Activated CD4-positive, alpha-beta T cell treated with anti-CD3 and anti-CD28 coated beads for 1 hour (primary cell): ENCODE measurements at places on chromosomes 6 and 20.

DNA sequence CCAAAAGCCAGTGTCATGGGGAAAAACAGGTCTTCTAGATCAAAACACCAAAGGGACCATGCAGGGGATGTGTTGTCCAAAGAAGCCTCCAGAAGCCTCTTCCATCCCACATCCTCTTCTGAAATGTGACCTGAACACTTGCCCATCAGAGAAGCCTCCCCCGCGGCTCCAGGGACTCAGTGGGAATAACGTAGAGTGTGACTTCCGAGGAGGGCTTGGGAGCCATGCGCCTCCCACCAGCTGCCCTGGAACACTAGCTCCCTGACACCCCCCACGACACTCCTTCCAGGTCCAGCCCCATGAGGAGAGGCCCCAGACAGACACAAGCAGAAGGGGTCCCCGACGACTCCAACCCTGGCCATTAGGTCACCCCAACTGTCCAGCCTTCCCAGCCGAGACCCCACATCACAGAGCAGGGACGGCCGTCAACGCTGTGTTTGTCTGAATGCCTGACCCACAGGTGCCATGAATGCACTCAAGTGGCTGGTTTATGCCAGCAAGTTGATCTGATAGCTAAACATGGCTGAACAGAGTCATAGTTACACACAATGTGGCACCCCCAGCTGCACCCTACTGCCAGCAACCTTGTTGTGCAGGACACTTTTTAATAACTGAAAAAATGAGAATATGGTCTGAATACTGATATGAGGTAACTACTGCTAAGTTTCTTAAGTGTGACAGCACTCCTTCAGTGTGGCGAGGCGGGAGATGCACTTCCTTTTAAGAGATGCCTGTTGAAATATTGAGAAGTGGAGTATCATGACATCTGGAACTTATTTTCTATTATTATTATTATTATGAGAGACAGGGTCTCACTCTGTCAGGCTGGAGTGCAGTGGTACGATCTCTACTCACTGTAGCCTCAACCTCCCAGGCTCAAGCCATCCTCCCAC lies 58.0 kb downstream of the GINS1 start:
- DNase-seq = no peak

DNA sequence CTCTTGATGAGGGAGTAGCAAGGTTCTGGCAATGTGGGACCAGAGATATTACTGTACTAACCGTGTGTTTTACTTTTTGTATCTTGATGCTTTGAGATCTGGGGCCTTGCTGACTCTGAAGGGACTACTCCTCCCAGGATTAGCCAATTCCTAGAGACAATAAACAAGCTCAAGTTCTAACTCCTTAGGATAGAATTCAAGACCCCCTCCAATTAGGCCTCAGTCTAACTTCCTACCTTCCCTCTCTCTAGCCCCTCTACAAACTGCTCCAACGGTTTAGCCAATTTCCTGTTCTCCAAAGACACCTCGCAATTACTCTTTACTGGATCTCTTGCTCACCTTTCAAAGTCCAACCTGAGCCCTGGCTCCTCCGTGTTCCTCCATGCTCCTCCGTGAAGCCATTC lies 158.7 kb upstream of the JARID2 start:
- no peak for DNase-seq

- DNase-seq = no peak
Measured at GRCh38 chr20:38116409-38117165, 48.5 kb downstream of the TGM2 start.

DNA sequence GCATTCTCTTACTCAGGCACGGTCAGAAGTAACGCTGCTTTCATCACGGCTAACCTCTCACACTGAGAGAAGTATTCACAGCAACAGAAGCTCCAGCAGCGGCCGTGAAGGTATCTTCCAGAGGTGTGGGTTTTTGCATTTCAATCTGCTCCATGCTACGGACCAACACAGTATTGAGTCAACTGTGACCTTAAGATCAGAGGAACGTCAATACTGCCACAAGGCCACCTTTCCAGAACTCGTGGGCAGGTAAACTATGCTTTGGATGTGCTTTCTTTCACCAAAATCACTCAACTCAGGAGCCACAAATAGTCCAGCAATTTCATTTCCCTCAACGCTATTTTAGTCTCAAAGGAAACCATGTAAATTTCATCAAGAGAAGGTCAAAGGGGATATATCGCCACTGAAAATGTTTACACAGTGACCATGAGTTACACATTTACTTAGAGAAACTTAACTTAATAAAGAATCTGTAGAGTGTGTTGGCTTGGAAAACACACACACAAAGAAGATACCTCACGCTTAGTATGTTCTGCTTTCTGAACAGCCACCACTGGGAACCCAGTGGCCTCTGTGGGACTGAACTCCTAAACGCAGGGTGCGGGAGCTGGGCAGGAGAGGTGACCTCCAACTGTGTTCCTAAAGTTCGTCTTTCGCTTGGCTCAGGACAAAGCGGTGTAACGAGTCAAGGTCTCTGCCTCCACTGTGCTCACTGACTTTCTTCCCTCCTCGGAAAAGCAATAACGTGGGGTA lies 27.9 kb downstream of the TXNDC5 start:
- DNase-seq = no peak

DNA sequence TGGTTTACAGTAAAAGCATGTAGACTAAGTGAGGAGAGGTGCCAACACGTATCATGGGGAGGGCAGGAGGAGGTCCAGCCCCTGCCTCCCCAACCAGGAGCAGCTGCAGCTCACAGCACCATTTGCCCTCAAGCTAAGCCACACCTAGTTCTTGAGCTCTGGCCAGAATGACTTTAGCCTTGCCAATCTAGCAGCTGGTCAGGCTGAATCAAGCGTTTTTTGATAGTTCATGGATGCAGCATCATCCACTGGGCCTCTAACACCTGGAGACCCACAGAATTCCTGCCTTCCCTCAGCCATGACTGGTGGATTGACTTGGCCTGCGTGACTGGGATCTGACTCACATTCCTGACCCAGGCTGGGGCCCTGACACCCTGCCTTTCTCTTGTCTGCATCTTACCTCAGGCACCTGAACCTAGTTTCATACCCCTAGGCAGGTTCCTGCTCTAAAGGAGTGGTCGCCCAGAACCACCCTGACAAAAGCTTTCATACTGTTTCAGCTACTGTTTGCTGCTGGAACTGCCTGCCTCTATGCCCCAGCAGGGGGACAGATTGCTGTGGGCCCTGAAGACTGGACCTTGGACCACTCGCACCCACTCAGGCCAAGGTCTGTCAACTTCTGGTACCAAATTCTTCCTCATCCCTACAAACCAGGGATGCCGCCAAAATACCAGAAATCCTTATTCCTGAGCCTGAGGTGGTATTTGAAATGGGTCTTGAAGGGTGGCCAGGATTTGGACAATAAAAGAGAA lies 122.3 kb downstream of the QRSL1 start:
- no peak for DNase-seq

DNA sequence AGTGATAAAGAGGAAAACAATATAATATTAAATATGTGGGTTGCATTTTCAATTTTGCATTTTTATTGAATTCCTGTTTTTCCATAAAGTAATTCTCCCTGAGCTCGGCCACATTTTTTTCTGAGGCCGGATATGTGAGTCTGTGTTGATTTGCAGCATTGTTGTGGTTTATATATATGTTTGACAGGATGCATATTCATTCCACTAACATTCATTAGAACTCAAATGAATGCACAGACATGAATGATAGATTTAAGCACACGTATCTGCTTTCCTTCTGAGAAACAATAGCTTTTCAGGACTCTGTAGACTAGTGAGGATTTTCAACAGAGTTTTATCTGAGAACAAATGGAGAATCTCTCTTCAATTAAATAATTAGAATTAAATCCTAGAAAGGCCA lies 10.6 kb upstream of the EXOC2 start:
- no peak for DNase-seq

- no peak for DNase-seq
Measured at GRCh38 chr6:131966443-131966842, 15.3 kb upstream of the CCN2 start.

DNA sequence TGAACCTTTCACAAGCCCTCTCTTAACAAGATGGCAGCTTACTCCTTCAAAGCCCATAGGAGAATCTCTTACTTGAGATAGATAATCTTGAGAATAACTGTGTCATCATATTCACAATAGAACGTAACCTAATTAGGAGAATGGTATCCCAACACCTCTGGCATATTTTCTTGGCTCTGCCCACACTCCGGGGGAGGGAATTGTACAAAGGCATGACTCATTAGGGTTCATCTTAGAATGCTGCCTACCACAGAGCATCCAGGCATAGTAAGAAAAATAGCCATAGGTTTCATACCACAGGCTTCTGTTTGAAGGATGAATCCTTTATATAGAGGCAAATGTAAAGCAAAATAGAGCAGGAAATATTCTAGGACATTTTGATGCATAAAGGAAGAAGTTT lies 1100.6 kb upstream of the CITED2 start:
- DNase-seq = no peak

DNA sequence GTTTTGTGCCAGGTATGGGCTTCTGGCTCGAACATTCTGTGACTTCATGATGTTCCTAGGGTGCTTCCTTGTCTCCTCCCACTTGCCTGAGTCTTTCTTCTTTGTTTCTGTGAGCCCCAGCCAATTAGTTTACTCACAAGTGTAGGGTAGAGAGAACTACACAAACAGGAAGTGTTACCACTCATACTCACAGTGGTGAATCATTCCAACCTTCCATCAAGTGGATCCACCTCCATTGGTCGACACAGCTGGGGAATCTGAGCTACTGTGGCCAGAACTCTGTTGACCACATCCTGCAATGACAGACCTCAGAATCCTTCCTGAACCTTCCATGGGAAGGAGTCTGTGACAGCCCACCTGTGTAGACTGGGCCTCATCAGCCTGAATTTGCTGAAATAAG lies 76.8 kb downstream of the UNC5CL start:
- DNase-seq = no peak

DNA sequence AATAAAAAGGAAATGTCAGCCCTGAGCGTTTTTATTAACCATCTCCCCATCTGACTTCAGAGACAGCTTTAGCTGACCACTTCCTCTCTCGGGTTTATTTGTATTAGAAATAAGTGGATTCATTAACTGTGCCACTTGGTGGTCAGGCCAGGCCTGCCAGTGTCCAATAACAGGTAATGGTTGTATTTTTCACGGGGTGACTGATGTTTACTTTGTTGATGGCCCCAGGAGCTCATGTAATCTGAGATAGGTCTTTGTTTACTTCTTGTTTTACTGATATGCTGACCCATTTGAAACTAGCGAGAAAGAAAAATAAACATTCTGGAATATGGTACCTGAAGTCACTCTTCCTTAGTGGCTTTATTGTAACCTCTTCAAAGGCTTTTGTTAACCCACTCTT lies 504.3 kb upstream of the SLC35B3 start:
- no peak for DNase-seq

DNA sequence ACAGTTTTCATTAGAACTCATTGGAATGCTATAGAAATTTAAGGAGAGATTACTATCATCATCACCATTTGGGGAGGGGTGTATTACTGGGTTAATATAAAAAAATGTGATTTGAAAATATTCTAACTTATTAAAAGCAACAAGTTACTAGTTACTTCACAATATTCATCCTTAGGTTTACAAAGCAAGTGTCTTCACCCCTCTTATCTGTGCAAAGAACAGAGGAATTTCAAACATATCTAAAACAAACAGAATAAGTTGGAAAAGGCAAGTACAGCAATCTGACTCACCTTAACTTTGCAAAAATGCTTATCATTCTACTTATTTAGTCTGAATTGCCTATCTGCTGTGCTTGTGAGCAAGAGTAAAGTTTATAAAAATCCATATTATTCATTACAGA lies 32.9 kb downstream of the DCBLD1 start:
- no peak for DNase-seq
